Right lung (tissue), 10 donors: ENCODE measurements at places on chromosomes 2 and 18. TPM values are rescaled to one million over a fixed set of nuclear protein-coding genes. Genes with fewer than 3 reads are reported as not detected.

The PAX3 gene
- not detected for polyA plus RNA-seq

The FEV gene
- polyA plus RNA-seq, result not detected

GRCh38 chr18:62398291-62398690 is 73.2 kb downstream of the TNFRSF11A start:
- no peak for DNase-seq

DNA sequence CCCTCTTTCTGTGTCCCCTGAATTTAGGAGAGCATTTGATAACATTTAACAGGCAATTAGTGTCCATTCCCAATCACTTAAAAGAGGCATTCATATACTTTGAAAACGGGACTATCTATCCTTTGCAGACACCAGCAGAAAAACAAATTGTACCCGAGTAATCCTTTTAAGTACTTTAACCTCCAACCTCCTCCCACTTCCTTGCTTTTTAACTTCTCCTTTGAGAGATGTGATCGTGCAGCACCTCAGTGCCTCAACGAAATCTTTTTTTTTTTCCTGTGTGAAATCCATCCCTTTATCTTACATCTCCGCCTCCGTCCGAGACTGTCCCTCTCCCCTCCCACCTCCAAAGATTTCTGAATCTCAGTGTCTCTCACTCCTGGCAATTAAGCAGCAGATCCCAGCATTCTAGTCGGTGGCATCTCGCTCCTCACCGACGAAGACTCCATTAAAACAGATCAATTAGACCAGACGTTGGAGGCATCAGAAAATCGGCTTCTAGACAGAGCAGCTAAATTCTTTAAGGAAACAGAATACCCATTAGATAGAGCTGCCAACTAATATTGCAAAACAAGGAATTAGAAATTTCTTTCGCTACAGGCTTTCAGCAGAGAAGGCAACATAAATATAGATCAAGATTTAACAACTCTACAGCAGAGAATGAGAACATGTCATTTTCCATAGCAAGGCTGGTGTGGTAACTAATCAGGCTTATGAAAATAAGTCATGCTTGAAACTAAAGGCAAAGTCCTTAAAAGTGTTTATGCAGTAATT is 1.9 kb upstream of the TMEFF2 start:
- DNase-seq, result peak; percentile 9

The RFTN2 gene
- polyA plus RNA-seq, result 17.7 TPM

The MIB1 gene
- polyA plus RNA-seq, result 39.6 TPM

- no peak for DNase-seq
These were observed 2.6 kb downstream of the GTF3C2 start for GRCh38 chr2:27353762-27354596.

The ZSWIM2 gene
- polyA plus RNA-seq, result not detected

The SMYD1 gene
- polyA plus RNA-seq, result 10.6 TPM

DNA sequence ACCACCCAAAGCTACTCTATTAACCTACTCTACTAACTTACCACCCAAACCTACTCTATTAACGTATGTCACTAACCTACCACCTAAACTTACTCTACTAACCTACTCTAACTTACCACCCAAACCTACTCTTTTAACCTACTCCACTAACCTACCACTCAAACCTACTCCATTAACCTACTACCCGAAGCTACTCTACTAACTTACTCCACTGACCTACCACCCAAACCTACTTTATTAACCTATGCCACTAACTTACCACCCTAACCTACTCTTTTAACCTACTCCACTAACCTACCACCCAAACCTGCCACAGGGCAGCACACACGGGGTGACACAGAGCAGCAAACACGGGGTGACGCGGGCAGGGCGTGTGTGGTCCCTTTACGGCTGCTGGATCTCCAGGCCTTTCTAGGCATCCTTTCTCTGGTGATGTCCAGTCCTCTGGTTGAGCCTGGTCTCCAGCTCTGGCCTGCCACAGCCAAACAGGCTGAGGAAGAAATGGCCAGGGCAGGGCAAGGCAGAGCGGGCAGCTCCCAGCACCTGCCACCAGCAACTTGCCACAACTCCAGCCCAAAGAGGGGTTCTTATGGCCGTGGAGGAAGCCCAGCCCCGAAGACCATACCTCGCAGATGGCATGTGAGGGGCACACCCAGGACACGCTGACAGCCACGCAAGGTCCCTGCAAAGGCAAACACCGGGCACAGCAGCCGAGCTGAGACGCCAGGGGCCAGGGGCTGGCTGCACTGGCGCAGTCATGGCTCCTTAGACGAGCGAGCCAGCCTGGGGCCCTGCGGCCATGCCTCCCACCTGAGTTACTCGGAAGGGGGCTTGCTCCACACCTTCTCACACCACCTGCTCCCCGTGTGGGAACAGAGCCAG is 25.7 kb downstream of the PXDN start:
- DNase-seq, result no peak

GRCh38 chr2:37343537-37344434 is 644 bp upstream of the QPCT start:
- no peak for DNase-seq

DNA sequence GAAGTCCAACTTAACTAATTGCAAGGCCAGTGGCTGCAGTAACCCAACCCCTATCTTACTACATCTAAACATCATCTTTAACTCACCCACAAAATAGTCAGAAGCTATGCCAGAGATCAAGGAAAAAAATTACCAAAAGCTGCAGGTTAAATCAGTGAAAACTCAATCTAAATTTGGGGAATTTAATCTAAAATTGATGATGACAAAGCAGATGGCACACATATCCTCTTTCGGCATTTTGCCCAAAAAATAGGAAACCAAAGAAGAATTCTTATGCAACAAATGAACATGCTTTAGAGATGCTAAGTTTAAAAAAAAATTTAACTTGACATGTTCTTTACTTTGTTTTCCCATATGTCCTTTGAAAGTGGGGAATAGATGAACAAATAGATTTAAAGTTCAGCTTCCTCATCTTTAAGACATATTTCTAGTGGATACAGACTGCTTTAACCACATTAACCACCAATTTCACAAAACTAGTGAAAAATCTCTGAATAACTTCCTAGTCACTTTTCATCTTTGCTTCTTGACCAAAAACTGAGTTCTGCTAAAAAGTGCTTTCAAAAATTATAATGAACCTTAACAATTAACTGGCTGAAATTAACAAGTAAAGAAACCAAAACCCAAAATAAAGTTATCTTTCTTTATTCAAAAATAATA is 74.3 kb upstream of the CCDC150 start:
- DNase-seq, result no peak

DNA sequence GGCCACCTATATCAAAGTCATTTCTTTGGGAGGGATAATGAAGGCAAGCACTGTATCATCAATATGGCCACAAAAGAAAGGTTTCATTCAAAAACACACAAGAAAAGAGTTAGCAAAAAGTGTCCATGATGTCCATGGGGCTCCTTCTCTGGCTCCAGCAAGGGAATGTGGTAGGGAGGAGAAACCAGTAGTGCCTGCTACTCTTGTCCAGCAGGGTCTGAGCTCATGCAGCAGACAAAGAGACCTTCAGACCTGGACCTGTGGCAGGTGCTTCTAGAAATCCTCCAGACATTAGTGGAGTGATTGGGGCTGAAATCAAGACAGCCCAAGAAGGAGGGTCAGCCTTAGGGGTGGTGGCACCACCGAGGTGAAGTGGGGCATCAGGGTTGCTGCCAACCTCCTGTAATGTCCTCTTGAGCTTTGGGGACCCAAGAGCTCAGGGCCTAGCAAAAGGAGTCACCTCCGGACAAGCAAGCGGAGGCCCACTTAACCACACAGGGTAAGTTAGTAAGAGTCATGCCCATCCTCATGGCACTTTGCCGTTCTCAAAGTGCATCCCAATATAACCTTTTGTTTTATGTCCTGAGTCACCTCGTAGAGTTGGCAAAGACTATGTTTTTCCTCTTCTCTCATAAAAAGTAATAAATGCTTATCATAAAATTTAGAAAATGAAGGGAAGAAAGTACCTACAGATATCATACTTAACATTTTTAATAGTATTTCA is 112.6 kb upstream of the YPEL5 start:
- DNase-seq, result no peak

The ZNF804A gene
- 0.05 TPM for polyA plus RNA-seq

GRCh38 chr2:11090187-11090586 is 65.1 kb upstream of the SLC66A3 start:
- no peak for DNase-seq

The SERPINB11 gene
- polyA plus RNA-seq, result not detected

The SLC4A5 gene
- 8.4 TPM for polyA plus RNA-seq

The STEAP3 gene
- 2.9 TPM for polyA plus RNA-seq

DNA sequence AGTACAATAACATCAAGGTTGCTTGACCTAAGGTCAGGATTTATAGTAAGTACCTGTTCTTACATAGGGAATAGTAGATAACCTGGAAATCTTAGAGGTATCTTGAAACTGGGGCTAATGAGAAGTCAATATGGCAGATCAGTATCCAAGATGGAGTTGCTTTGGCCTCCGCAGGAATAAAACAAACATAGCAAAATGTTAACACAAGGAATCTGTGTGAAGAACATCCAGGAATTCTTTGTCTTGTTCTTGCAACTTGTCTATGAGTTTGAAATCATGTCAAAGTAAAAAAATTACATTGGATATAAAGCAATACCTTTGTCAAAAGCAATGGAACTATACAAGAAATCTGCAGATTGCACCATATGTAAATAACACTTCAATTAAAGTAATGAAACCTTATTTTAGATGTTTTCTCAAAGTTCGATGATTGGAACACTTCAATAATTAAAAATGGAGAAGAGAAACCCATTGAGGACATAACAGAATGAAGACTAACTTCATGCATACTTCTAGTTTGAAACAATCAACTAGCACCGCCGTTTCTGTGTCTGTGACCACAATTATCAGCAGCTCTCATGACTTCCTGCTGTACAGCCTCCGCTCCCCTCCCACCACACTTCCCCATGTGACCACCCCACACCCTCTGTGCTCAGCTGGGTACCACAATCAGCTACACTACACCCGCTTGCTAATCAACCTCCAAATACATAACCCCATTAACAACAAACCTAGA is 27.6 kb downstream of the C2orf76 start:
- DNase-seq, result no peak

GRCh38 chr2:240458044-240458899 is 22.8 kb downstream of the GPC1 start:
- DNase-seq, result no peak

The IL1F10 gene
- not detected for polyA plus RNA-seq

The MPP4 gene
- 0.10 TPM for polyA plus RNA-seq

DNA sequence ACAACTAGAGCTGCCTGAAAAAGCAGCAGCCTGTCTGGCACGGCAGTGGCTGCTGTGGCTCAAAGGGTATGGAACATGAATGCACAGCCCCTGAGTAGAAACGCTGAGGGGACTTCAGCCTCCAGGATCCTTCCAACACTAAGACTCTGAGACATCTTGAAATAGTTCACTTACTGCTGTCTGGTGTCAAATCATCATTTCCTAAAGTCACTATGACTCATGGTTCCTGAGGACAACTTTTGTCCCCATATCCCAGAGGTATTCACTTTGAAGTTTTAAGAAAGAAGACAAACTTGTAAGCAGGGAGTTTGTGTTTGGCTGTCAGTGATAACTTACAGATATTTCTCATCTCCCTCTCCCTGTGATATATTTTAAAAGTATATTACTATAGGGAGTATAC is 33.3 kb upstream of the NEB start:
- DNase-seq, result no peak

- DNase-seq, result no peak
These were observed 560.2 kb upstream of the LRATD1 start for GRCh38 chr2:14072338-14072737.

The GNAL gene
- polyA plus RNA-seq, result 2.1 TPM

DNA sequence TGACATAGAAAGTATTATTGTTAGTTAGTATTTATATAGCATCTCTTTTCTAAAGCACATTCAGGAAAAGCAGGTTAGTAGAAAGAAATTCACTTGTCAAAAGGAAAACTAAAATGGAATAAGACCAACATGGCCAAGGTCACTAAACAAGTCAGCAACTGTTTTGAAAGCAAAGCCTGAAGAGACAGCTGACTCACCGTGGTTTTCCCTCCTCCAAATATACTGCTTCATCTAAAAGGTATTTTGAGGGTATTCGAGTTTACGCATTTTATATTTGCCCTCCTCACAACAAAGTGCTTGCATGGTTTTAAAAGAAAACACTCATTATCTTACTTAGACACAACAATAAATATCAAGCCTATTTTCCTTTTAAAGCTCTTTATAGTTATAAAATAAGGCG is 24.0 kb downstream of the ZNF385B start:
- DNase-seq, result no peak

The SCN1A gene
- polyA plus RNA-seq, result 2.3 TPM

The KCNG3 gene
- polyA plus RNA-seq, result 0.14 TPM

The CYBRD1 gene
- 92.9 TPM for polyA plus RNA-seq

The RNF138 gene
- 54.6 TPM for polyA plus RNA-seq

GRCh38 chr2:230873661-230874401 is 9.1 kb downstream of the ITM2C start:
- DNase-seq, result no peak

DNA sequence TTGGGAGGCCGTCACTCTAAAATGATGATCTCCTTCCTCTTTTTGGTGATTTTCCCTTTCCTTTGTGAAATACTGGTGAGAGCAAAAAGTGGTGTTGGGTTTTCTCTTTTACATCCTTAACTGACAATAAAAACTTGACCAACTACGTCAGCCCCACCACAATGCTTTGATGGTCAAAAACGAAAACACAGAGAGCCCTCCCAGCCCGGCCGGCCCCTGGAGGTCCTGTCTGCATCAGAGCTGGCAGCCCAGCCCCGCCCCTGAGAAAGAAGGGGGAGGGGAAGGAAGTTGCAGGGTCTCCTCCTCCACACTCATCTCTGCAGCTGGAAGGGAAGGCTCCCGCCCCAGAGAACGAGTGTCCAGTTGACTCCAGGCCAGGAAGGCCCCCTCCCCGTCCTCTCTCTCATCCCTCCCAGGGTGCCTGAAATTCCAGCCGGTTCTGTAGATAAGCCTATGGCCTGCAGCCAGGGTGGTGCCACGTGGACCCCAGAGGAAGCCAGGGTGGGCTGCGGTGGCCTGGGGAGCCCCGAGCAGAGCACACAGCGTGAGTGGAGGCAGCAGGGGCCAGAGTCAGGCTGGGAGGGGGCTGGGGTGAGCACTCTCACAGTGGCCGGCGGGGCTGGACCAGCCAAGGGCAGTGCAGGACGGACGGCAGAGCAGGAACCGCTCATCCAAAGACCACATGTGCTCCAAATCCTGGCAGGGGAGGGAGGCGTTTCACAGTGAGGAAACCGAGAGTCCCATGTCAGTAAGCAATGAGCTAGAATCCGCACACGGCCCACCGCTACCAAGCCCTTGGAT is 19.8 kb downstream of the BIN1 start:
- DNase-seq, result peak; percentile 97

- no peak for DNase-seq
These were observed 336.5 kb downstream of the MEIS1 start for GRCh38 chr2:66771359-66771976.

The RFX8 gene
- polyA plus RNA-seq, result 0.92 TPM

The CYP26B1 gene
- 4.9 TPM for polyA plus RNA-seq

- DNase-seq, result no peak
These were observed 36.6 kb downstream of the RBFA start for GRCh38 chr18:80070825-80071224.

- DNase-seq, result no peak
These were observed 110.3 kb upstream of the TTN start for GRCh38 chr2:178917555-178917954.

The FABP1 gene
- polyA plus RNA-seq, result 0.22 TPM

- no peak for DNase-seq
These were observed 11.8 kb upstream of the CCBE1 start for GRCh38 chr18:59708988-59709387.

GRCh38 chr18:39741755-39742466 is 2176.3 kb upstream of the CELF4 start:
- DNase-seq, result no peak

The DSC3 gene
- 0.10 TPM for polyA plus RNA-seq

The TMEM247 gene
- polyA plus RNA-seq, result not detected

The ANKRD53 gene
- 2.4 TPM for polyA plus RNA-seq
